ENCODE measurements at places on chromosomes 3 and 15. TPM values are rescaled to one million over a fixed set of nuclear protein-coding genes. Genes with fewer than 3 reads are reported as not detected.

Gene ISLR
- 194 TPM for total RNA-seq

Gene PLSCR5
- not detected for total RNA-seq

Gene NRROS
- 0.12 TPM for total RNA-seq

Gene SCAMP5
- total RNA-seq, result 1.5 TPM

Gene RTP1
- total RNA-seq, result not detected

Gene KBTBD13
- total RNA-seq, result not detected

Gene LMLN
- total RNA-seq, result 6.6 TPM

Gene SAMD7
- not detected for total RNA-seq

Gene MYD88
- 19.6 TPM for total RNA-seq

Gene STIMATE
- total RNA-seq, result 16.9 TPM

Gene GLDN
- total RNA-seq, result 9.4 TPM

Gene EEF1AKMT4
- 4.7 TPM for total RNA-seq

Gene BCHE
- 2.2 TPM for total RNA-seq

Gene SLC25A38
- total RNA-seq, result 26.5 TPM

Gene ZNF774
- total RNA-seq, result 0.85 TPM

Gene IL20RB
- total RNA-seq, result 31.3 TPM

Gene BNC1
- 20.3 TPM for total RNA-seq

Gene TMEM212
- not detected for total RNA-seq

Gene PIGZ
- 1.5 TPM for total RNA-seq

Gene B3GALNT1
- total RNA-seq, result 20.3 TPM

Gene MKRN3
- total RNA-seq, result not detected

Gene GJD2
- total RNA-seq, result 0.12 TPM

Gene PARP16
- total RNA-seq, result 6.3 TPM

Gene POPDC2
- 0.61 TPM for total RNA-seq

Gene MKRN2OS
- not detected for total RNA-seq

Gene GOLGA6L7
- not detected for total RNA-seq

Gene PRKCD
- total RNA-seq, result 4.5 TPM

Gene ZKSCAN7
- total RNA-seq, result 10.5 TPM

Gene SERINC4
- total RNA-seq, result 0.12 TPM

Gene HOMER2
- total RNA-seq, result 16.4 TPM

Gene NEDD4
- 41.5 TPM for total RNA-seq

Gene MOBP
- not detected for total RNA-seq

Gene AADACL2
- not detected for total RNA-seq

Gene CALML4
- 3.3 TPM for total RNA-seq

Gene EPB42
- total RNA-seq, result not detected

Gene CKMT1A
- total RNA-seq, result not detected

Gene GUCA1C
- total RNA-seq, result not detected

Gene ZNF35
- 23.3 TPM for total RNA-seq

Gene TRIM42
- not detected for total RNA-seq

Gene FRMD5
- total RNA-seq, result 0.16 TPM

Gene CLK3
- 64.7 TPM for total RNA-seq

Gene RAD51
- total RNA-seq, result 1.1 TPM

Gene PPP1R14D
- not detected for total RNA-seq

Gene LOXL1
- 342 TPM for total RNA-seq

Gene FBXO40
- total RNA-seq, result not detected
